ENCODE measurements at places on chromosomes 4 and X.
A peak's percentile ranks its signal among the peaks of the same experiment; 100 is the strongest.

GRCh38 chrX:155242300-155242699, 22.0 kb downstream of the RAB39B start:
- no peak for DNase-seq

GRCh38 chr4:150960818-150961217, 54.3 kb downstream of the LRBA start:
- peak; percentile 61 for DNase-seq

GRCh38 chr4:78145622-78146021, 88.5 kb downstream of the FRAS1 start:
- no peak for DNase-seq

DNA sequence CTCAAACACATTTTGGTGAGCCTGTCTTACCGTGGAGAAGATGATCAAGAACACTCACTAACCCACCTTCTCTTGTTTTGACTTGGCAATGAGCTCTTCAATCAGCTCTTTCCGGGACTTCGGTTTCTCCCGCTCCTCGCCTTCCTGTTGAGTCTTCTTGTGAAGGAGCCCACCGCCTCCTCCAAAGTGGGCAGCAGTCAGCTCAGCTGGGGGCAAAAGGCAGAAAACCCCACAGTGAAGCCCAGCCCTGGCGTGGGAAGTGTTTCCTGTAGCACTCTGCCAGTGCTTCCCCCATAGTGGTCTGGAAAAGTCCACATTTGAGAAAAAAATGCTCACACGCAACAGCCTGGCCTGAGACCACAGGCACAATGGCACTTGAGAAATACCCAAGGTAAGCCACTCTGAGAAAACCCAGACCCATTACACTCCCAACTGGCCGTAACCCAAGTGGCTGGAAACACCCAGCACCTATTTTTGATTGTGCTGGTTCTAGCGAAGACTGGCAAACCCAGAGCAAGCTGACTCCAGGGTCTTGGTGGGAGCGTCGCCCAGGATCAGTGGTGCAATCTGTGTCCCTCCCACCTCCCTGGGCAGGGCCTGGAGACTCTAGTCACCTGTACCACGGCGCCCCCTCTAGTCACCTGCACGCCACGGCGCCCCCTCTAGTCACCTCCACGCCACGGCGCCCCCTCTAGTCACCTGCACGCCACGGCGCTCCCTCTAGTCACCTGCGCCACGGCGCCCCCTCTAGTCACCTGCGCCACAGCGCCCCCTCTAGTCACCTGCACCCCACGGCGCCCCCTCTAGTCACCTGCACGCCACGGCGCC, 8.6 kb downstream of the NOP14 start:
- peak; percentile 80 for DNase-seq

DNA sequence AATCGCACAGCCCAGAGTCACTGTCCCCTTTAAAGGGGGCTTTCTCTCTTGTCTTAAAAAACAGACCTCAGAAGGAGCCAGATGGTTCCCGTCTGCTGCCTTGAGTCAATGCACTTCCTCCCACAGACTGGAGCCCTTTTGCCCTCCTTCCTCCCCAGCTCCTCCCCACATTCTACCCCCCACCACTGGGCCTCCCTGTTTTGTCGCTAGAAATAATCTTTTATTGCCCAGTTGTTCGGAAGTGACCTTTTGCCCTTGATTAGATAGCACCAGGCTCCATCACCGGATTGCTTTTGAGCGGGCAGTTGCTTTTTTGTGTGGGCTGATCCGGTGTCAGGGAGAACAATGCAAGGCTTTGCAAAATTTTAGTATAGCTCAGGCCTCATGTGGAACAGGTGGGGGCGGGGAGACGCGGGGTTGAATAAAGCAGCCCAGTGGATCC, 47.7 kb downstream of the SPRY1 start:
- DNase-seq, result peak; percentile 28

GRCh38 chrX:71298119-71298518, 3.4 kb upstream of the ITGB1BP2 start:
- no peak for DNase-seq

DNA sequence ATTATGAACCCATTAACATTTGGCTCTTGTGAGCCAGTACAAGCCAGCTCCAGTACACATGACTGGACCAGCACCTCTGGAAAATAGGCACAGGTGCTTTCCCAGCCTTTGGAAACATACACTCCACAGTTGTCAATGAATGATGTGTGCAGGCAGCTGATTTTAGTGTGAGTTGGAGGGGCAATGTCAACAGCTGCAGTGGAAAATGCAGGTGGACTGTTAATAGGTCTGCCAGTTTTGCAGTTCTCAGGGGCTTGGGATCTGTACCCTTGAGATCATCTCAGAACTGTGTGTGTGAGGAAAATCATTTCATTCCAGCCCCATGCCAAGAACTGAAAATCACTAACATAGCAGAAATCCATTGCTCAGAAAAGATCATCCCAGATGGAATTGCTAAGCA, 81.7 kb upstream of the CHRDL1 start:
- no peak for DNase-seq

- peak; percentile 57 for DNase-seq
Measured at GRCh38 chrX:74015379-74016019, 288.5 kb upstream of the ZCCHC13 start.

GRCh38 chr4:108793415-108793814, 30.6 kb upstream of the ETNPPL start:
- DNase-seq, result no peak

DNA sequence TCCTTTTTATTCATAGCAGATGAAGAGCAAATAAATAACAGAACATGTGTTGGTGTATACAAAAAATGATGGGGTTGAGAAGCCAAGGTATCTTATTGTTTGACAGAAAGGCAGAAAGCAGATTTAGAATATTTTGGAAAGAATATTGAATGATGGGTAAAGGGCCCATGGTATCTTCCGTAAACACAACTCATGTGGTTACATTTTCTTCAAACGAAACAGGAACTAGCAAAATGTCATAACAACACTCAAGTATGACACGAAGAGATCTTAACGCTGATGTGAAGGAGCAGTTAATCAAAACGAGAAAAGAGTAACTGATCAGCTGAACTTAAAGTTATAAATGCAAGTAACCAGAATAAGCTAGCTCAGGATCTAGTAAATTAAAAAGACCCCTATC, 195.7 kb upstream of the GK2 start:
- DNase-seq, result no peak

DNA sequence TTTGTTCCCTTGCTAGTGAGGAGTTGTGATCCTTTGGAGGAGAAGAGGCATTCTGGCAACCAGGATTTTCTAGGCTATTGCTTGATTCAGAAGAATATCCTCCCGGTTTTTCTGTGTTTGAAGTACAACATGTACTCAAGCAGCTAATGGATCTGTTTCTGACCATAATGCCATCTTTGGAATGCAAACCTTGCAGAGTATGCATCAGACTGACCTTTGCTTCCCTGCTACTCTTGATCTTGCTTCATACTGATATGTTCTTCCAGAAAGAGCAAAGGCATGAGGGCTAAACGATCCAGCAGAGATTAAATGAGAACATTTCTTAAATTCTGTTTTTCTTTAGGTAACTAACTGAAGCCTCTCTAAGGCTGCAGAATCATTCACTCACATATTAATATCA, 265.4 kb upstream of the SLC7A11 start:
- no peak for DNase-seq

DNA sequence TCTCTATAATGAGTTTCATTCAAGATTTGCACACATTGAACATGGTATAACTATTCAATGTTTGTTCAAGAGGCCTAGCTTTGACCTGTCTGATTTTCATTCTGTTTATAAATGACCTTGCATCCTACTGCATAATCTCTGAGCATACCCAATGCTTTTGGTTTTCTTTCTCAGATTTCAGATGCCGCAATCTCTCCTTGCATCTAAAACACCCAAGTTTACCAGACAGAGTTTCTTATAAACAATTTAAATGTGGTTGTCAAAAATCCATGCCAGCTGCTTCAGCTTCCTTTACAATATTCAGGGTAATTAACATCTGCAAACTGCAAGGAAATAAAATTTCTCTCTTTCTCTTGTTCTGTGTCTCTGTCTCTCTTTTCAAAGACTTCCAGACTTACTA, 123.0 kb upstream of the PCDH18 start:
- no peak for DNase-seq

- no peak for DNase-seq
Measured at GRCh38 chr4:15809058-15809457, 30.9 kb downstream of the CD38 start.

GRCh38 chr4:9812501-9813340, 31.3 kb downstream of the DRD5 start:
- no peak for DNase-seq

- no peak for DNase-seq
Measured at GRCh38 chr4:87965501-87965975, 10.0 kb upstream of the SPP1 start.

DNA sequence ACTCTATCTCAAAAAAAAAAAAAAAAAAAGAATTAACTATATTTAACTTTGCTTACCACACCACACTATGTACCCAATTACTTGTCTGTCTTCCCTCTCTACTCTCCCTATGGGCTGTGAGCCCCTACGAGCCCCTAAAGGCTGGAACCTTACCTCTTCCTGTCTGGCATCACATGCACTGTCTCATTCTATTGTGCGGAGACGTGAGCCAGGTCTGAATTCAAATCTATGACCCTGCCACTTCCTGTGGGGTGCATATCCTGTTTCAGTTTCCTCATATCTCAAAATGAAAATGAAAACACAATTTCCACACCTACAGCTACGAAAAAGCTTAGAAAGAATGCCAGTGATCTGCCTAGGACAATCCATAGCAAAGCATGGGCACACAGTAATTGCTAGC, 42.9 kb upstream of the HS3ST1 start:
- peak; percentile 29 for DNase-seq

- DNase-seq, result no peak
Measured at GRCh38 chr4:2301225-2301642, 39.3 kb upstream of the MXD4 start.

DNA sequence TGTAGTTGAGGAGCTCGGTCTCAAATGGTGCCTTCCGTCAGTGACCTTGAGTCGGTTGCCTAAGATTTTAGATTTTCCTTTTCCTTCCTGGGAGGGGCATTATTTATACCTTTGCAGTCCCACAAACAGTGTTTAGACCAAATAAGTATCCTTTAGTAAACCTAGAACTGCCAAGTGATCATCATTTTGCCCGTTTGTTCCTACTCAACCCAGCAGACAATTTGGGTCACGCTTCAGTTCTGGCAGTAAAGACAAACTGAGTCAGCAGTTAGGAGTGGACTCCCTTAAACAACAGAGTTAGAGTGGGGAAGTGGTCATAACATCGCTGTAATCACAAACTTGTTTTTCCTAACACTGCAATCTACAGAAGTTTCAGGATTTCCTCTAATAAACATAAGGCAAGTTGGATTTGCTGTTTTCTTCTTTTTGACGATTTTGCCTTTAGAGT, 777 bp upstream of the WDFY3 start:
- DNase-seq, result no peak

DNA sequence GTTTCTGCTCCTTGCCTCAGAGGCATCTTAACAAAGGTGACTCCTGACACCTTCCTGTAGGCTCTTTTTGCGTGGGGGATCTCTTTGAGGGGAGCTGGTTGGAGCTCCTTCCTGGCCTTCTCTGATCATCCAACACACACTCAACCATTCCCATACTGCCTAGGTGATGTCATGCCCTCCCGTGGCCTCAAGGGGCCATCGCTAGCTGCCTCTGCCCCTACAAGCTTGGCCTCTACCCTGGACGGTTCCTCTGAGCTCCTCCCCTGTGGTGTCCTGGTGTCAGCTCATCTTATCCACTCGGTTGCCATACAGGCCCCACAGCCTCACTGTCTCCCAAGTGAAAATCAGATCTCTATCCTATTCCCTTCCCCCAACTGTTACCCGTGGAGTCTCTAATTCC, 13.7 kb upstream of the ZNF185 start:
- no peak for DNase-seq

DNA sequence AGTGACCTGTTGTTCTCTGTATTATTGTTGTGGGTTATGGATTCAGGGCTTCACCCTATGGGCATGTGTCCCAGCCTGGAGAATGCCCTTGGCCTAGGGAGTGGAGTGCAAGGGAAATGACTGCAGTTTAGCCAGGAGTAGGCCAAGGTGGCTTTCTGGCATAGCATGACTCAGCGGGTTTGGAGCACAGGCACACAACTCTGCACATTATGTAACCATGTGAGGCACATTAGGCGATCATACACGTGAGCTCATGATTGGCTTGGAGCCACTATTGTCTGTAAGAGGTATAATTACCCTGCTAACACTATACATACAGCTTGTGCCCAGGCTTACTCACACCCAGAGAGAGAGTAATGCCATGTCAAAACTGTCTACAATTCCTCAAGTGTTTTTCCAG, 35.1 kb upstream of the TACR3 start:
- no peak for DNase-seq

GRCh38 chrX:125203737-125204578, 115.7 kb upstream of the TEX13C start:
- DNase-seq, result no peak

GRCh38 chrX:44020693-44021092, 47.5 kb upstream of the NDP start:
- DNase-seq, result no peak

DNA sequence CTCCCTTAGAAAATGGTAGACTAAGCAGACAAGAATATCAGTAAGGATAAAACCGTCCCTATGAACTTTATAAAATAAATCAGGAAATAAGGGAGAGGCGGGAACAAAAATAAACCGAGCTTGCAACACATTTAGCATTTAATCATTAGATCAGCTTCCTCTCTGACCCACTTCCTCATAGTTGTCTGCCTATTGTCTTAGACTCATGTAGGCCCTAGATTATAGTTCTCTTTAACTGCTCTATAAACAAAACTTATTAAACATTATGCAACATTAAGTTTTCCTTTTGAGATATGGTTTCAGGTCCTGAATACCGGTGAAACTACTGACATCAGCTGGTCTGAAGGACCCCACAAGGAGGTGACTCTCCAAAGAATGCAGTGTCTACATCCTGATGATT, 15.8 kb upstream of the SRD5A3 start:
- no peak for DNase-seq

DNA sequence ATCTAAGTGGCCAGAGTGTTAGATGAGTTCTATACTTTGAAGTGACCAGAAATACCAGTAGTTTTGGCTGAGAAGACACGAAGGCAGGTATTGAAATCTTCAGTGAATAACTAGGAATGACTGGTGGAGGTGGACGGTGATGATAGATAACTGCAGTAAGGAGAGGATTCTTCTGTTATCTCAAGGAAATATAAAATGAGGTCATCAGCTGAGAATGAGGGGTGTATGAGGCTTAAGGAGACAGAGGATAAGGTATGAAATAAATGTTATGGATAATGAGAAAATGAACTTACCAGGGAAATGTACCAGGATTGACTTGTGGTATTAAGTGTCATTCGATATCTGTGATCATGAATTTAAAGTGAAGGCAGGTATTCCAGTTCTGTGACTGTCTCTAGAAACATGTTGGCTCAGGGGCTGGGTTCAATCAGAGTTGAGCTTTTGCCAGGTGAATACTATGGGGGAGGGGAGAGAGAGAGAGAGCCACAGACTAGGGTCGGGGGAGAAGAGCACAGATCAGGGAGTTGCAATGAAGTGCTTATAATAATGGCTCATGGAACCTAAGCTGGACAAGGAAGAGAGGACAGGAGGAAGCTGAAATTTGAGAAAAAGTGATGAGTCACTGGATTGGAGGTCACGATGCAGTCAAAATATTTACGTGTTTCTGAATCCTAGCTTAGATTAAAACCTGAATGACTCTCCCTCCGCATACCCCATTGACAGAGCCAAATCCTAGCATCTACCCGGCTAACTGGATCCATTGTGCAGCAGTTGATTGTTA, 37.5 kb upstream of the BRS3 start:
- no peak for DNase-seq

GRCh38 chr4:176800891-176801534, 8.3 kb upstream of the VEGFC start:
- DNase-seq, result no peak
